Type B pancreatic cell (in vitro differentiated cells): ENCODE measurements at places on chromosomes 11 and 22.
A peak's percentile ranks its signal among the peaks of the same experiment; 100 is the strongest.

DNA sequence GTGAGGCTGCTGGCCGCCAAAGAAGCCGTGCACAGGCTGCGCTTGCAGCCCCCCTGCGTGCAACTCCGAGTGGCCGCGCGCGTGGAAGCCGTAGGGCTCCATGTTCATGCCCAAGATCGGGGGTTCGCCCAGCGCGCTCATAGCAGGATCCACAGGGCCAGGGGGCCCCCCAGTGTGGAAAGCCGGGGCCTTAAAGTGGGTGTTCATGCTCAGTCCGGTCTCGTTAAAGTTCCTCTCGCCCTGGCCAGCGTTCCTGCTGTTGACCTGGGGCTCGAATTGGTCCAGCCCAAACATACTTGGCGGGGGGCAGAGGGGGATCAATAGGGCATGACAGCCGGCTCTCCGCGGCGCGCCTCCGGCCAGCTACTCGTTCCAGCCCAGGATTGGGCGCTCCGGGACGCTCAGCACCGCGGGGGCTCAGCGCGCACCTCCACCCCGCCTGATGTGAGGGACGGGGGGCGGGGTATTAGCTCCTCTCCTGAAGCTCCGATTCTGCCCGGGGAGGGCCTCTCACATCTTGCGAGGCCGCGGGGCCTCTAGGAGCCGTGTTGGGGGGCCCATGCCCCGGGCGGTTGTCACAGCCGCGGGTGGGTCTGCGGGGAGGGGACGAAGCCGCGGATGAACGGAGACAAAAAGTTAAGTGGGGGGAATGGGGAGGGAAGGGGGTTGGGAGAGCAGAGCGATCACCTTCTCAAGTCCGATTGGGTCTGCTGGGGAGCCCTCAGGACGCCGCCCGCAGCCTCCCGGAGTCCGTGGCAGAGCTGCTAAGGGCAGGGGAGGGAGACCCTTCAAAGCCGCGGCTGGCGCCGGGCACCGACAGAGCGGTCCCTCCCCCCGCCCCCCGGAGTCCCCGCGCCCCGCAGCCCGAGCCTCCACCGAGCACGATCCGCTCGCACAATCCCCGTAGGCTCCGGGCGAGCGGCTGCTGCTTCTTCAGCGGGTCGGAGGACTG lies 1.0 kb downstream of the MN1 start:
- DNase-seq: no peak

DNA sequence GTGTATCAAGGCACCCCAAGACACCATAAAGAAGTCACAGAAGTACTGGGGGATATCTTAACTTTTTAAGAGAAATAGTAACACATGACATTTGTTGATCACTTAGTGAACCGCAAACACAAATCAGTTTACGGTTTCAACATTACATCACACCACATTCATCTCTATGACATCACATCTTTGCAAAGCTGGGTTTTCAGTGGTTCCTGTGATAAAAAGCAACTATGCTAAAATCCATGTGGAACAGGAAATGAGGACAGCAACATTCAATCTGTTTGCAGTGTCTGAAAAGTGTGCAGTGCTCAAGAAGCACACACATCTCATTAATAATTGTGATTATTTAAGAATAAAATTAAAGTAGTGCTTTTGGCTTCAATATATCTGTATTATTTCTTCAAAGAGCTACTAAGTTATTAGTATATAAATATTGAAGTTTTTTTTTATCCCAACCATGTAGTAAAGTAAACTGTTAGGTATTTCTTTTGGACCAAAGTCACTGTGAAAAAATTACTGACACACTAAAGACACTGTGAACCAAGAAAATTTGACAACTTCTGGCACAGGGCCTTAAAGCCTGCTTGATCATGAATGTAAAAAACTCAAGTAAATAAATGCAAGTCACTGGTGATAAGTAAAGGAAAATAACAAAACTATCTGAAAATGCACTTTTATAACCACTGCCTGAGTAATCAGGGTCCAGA lies 156.0 kb upstream of the SOX6 start:
- no peak for DNase-seq

- DNase-seq: no peak
Observed at GRCh38 chr11:76788661-76789442, 5.7 kb downstream of the TSKU start.

DNA sequence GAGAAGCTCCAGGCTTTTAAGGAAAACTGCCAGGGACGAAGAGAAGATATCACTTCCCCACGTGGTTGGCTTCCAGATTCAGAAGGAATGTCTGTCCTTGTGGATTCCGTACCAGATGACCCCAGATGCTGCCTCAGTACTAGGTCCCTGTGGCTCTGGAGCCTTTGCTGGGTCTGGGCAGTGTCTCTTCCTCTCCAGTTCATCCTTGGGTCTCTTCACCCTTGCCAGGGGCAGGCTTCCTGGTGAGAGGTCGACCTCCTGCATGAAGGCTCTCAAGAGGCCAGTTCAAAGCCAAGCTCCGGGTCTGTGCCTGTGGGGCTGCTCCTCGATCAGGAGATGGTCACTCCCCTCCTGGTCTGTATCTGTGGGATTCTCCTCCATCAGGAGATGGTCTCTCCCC lies 74.7 kb upstream of the B3GAT1 start:
- no peak for DNase-seq

DNA sequence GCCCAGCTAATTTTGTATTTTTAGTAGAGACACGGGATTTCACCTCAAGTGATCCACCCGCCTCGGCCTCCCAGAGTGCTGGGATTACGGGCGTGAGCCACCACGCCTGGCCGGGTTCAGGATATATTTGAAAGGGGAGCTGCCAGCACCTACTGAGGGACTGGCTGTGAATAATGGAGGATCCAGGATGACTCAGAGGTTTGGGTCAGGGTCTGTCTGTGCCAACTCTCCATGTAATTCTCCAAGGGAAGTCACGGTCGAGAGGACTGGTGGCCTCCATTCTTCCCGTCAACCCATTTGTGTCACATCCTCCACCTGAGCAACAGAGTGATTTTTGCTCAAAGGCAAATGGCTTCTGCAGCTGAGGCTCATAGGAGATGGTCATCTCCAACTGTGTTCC lies 3.6 kb upstream of the ARRB1 start:
- DNase-seq: no peak

GRCh38 chr11:77446911-77447629 lies 26.8 kb downstream of the PAK1 start:
- DNase-seq: no peak

- DNase-seq: no peak
Observed at GRCh38 chr22:42937164-42937843, 77.6 kb downstream of the PACSIN2 start.

DNA sequence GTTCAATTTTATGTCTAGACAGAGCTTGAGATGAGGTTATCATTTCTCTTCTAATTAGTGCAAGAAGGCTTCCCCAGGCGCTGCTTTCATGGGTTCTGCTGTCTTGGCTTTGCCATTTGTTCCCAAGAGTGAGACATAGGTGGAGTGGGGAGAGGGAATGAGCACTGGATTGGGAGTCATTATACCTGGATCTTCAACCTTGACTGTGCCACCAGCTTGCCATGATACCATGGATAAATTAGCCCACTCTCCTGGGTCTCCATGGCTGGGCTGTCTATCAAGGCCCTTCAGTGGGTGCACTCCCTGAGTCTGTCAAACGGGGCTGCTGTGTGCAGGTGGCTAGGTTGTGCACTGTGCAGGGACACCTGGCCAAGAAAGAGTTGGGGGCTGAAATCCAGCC lies 15.6 kb upstream of the NECTIN1 start:
- no peak for DNase-seq

DNA sequence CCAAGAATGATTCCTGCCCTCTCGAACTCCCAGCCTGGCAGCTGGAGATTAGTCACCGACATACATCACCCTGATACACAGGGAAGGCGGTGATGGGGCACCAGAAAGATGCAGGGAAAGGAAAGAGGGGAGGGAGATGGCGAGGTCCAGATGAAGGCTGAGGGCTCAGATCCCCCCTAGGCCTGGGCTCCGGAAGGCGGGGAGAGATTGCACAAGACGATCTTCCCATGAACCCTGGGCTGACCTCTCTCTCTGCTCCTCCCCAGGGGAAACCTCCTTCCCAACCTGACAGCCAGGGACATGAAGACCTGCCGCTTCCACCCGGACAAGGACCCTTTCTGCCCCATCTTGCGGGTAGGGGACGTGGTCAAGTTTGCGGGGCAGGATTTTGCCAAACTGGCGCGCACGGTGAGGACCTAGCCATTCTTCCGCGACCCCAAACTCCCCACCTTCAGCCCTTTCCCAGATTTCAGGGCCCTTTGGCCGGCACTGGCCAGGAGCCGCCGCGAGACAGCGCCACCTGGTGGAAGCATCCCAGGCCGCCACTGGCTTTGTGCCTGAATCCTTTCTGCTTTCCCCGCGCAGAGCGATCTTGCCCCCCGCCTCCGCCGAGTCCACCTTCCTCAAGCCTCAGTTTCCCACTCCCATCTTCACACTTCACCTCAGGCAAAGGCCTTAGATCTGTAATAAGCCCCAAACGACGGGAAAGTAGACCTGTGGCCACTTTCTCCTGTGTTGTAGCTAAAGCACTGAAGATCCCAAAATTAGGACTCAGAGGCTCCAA lies 11.5 kb downstream of the P2RX3 start:
- peak; percentile 84 for DNase-seq

DNA sequence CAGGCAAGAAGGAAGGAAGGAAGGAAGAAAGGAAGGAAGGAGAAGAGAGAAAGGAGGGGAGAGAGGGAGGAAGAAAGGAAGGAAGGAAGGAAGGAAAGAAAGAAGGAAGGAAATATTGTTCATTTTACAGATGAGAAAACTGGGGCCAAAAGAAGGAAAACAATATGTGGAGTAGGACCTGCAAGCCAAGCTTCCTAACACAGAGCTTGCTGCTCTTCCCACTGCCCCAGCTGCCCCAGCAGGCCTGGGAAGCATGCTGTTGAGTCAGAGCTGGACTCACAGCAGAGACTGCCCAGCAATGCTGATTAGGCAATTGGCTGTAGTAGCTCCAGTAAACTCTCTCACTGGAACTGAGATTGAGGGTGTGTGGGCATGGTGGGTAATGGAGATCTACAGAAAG lies 42.6 kb upstream of the SMCO4 start:
- DNase-seq: no peak

- DNase-seq: no peak
Observed at GRCh38 chr11:73388265-73389133, 12.3 kb downstream of the RELT start.

GRCh38 chr11:84106541-84106940 lies 820.4 kb upstream of the CCDC90B start:
- DNase-seq: no peak

- no peak for DNase-seq
Observed at GRCh38 chr11:17005646-17006045, 8.6 kb downstream of the PLEKHA7 start.

- no peak for DNase-seq
Observed at GRCh38 chr22:38454353-38455075, 485 bp downstream of the KCNJ4 start.

GRCh38 chr11:62926680-62927455 lies 5.7 kb upstream of the CHRM1 start:
- DNase-seq: no peak

GRCh38 chr11:4063348-4063747 lies 31.3 kb upstream of the RRM1 start:
- DNase-seq: no peak
